ENCODE measurements at places on chromosomes 16 and 17. TPM values are rescaled to one million over a fixed set of nuclear protein-coding genes. Genes with fewer than 3 reads are reported as not detected.

DNA sequence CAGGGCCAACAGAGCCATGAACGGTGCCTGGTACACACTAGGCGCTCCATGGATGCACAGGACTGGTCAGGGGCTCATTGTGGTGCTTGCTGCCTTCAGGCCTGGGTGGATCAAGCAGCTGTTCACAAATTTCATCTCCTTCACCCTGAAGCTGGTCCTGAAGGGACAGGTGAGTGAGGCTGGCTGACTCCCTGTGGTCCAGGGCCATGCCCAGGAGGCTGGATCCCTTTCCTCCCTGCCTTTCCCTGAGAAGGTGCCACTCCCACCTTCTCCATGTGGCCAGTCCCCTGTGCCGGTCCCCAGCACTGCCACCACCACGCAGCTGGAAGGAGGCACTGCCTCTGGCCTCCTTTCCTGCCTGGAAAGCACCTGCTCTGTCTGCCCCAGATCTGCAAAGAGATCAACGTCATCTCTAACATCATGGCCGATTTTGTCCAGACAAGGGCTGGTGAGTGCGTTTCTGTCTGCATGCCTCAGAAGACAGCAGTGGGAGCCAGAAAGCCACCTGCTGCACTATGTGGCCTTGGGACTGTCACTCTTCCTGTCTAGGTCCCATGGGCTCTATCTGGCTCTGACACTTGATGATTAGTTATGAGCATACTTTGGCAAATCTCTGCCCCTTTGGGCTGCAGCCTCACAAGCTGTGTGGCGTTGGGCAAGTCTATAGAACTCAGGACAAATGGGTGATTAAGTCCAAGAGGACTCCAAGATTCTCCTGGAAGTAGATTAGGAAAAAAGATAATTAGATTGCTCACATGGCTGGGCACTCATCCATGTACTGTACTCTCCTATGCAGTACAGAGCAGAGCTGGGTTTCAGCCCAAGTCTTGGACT is 9.4 kb downstream of the CETP start:
- DNase-seq = no peak

DNA sequence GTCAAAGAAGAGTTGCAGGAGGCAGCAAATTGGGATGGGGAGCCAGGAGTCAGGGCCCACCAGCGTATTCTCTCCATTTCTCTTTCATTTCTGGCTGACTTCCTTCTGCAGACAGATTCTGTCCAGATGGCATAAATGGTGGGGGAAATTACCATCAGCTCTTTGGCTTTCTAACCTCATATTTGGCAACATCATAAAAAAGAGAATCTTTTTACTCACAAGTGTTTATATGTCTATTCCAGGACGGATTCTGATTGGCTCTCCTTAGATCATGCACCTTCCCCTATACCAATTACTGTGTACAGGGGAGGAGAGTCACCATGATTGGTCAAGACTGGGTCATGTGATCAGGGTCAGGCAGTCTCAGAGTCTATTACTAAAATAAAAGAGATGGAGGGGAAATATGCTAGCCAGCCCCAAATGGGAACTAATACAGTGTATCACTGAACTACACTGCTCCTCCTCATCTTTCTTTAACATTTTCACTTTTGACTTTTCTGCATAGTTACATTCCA is 537.1 kb upstream of the EEF2KMT start:
- no peak for DNase-seq

Gene CUEDC1
- total RNA-seq = 38.7 TPM

- DNase-seq = no peak
Measured at GRCh38 chr16:85894266-85894665, 4.7 kb upstream of the IRF8 start.

GRCh38 chr17:2195729-2196128 is 107.9 kb downstream of the SMG6 start:
- no peak for DNase-seq

- no peak for DNase-seq
Measured at GRCh38 chr17:31549121-31549524, 157.6 kb downstream of the RAB11FIP4 start.

DNA sequence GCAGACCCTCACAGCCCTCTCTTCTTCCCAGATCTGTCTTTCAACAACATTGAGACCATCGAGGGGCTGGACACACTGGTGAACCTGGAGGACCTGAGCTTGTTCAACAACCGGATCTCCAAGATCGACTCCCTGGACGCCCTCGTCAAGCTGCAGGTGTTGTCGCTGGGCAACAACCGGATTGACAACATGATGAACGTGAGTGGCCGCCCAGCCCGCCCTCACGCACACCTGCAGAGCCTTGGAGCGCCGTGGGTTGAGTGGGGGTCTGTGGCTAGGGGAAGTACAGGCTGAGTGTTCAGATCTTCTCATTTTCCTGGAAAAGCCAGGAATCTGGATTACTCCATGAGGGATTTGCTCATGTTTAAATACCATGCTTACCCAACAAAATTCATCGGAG is 15.2 kb downstream of the DRC3 start:
- DNase-seq = no peak

Gene MYOCD
- 13.0 TPM for total RNA-seq

Gene SMARCD2
- 70.1 TPM for total RNA-seq

DNA sequence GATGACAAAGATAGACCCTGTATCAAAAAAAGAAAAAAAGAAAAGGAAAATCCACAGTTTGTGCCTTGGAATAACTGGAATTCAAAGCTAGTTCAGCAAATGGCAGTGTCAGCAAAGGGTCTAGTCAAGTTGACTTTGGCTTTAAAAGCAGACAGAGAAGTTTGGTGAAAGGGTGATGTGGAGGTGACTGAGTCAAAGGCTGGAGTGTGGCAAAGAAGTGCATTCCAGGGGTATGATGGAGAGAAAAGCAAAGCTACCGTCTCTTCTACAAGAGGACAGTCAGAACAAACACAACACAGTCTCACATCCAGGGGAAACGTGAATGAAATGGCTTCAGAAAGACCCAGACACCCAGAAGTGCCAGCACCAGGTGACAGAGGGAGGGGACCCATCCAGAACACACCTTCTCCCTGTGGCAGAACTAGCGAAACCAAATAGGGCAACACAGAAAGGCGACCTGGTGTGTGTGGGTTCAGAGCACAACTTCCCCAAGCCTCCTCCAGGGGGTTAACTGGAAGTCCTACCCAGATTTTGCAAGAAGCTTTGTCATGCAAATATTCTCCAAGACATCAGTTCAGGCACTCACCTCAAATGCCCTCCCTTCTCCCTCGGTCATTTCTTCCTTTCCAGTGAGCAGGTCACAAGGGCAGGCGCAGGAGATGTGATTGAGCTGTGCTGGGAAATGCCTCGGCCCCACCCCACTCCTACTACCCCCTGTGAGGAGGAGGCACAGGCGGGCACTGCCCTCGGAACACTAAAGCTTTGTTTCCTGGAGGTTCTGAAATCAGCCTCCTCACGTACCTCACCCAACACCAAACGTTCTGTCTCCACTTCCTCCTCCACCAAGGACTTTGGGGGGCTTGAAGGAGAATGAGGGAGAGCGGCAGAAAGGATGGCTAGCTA is 481.9 kb downstream of the SOX9 start:
- DNase-seq = no peak

DNA sequence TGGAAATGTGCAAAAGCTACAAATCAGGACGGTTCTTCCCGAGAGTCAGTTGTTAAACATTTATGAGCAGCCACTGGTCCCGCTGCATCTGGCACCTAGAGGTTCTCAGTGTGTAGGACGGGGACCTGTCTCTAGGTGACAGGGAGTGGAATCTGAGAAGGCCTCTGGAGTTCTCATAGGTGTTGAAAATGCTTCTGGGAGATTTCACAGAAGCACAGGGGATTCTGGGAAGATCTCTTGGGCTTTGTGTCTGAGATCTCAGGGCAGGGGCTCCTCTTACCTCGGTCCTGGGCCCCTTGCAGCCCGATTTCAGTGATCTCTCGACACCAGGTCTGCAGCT is 8.9 kb downstream of the ALOX15 start:
- no peak for DNase-seq

- DNase-seq = no peak
Measured at GRCh38 chr17:4849011-4849536, 15.9 kb downstream of the MINK1 start.

Gene ZNF778
- 10.4 TPM for total RNA-seq

Gene HCFC1R1
- 68.5 TPM for total RNA-seq

Gene GLG1
- total RNA-seq = 193 TPM
